ENCODE measurements at places on chromosomes 3 and 15. TPM values are rescaled to one million over a fixed set of nuclear protein-coding genes. Genes with fewer than 3 reads are reported as not detected.

Gene RAP2B
- 13.1 TPM for polyA plus RNA-seq

Gene DOCK3
- 0.23 TPM for polyA plus RNA-seq

Gene MESP1
- 0.48 TPM for polyA plus RNA-seq

Gene MESP2
- polyA plus RNA-seq, result not detected

Gene ATP13A5
- not detected for polyA plus RNA-seq

Gene SRPRB
- 99.4 TPM for polyA plus RNA-seq

Gene BFSP2
- not detected for polyA plus RNA-seq

Gene LOXL1
- 396 TPM for polyA plus RNA-seq

GRCh38 chr15:92454555-92455105, 60.9 kb downstream of the ST8SIA2 start:
- no peak for DNase-seq
- H3K36me3 ChIP-seq, result no peaks in the 10 kb centered on the region
- H3K4me3 ChIP-seq, result no peak overlapping the region
- peaks cover 5% of the 10 kb centered on the region for H3K27me3 ChIP-seq
- peaks cover 10% of the 10 kb centered on the region for H3K4me1 ChIP-seq
- no peak overlapping the region for H3K27ac ChIP-seq

DNA sequence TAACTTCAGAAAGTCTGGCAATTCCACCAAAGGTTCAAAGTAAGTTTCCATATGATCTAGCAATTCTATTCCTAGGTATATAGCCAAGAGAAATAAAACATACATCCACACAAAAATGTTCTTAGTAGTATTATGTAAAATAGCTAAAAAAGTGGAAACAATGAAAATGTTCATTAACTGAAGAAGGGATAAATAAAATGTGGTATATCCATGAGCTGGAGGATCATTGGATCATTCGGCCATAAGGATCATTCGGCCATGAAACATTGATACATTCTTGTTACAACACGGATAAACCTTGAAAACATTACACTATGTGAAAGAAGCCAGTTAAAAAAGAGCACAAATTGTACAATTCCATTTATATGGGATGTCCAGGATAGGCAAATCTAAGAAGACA, 2.4 kb downstream of the KPNA4 start:
- H3K4me1 ChIP-seq, result peaks cover 63% of the 10 kb centered on the region
- H3K27ac ChIP-seq, result no peak overlapping the region
- H3K27me3 ChIP-seq, result no peaks in the 10 kb centered on the region
- no peak for DNase-seq
- no peaks in the 10 kb centered on the region for H3K36me3 ChIP-seq

- H3K4me1 ChIP-seq, result peaks cover 98% of the 10 kb centered on the region
- no peaks in the 10 kb centered on the region for H3K27me3 ChIP-seq
- H3K4me3 ChIP-seq, result peak overlapping the region; percentile 45
- peaks cover 62% of the 10 kb centered on the region for H3K36me3 ChIP-seq
- DNase-seq, result peak; percentile 0
- H3K27ac ChIP-seq, result peak overlapping the region; percentile 100
Measured at GRCh38 chr15:60384526-60385126, 13.2 kb downstream of the ANXA2 start.

- DNase-seq, result no peak
- no peak overlapping the region for H3K27ac ChIP-seq
- H3K4me1 ChIP-seq, result no peaks in the 10 kb centered on the region
- H3K36me3 ChIP-seq, result no peaks in the 10 kb centered on the region
Measured at GRCh38 chr3:168476360-168476980, 380.7 kb upstream of the GOLIM4 start.

DNA sequence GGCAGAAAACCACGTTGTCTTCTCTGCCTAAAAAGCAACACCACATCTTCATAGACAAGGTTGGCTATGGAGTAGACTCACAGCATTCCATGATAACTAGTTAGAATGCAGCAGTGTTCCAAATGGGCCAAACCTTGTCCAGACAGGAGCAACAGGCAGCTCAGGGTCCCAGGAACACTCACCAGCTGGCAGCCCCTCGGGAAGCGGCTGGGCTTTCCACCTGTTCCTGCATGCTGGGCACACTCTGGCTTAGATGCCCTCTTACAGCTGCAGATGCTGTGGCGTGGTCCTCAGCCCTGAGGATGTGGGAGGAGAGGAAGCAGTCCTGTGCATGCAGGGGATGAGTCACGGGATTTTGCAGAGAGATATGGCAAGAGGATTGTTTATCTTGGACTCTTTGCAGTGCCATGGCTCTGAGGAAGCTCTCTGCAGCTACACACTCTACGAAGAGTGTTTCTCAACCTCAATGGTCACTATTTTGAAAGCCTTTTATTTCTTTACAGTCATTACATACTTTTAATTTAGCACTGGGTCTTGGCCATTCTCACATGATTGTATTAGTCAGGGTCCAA, 11.3 kb downstream of the NRROS start:
- peaks cover 7% of the 10 kb centered on the region for H3K4me1 ChIP-seq
- H3K27ac ChIP-seq, result peak overlapping the region; percentile 80
- H3K4me3 ChIP-seq, result no peak overlapping the region
- DNase-seq, result peak; percentile 99
- no peaks in the 10 kb centered on the region for H3K36me3 ChIP-seq

DNA sequence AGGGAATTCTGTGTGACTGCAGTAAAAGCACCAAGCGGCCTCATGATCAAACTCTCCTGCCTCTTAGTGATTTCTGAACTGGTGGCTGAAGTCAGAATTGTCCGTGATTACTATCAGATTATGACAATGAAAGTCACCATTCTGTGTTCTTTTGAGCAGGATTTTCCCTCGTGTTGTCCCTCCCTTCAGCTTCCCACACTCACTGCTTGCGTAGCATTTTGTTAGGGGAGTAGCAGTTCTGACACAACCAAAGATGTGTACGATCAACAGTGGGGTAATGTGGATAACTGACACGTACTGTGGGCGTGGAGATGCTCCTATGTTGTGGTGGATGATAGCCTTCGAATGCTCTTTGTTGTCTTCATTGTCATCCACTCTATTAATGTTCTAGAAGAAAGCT, 67.8 kb upstream of the ICE2 start:
- H3K27ac ChIP-seq, result no peak overlapping the region
- H3K4me3 ChIP-seq, result no peak overlapping the region
- H3K36me3 ChIP-seq, result no peaks in the 10 kb centered on the region
- H3K4me1 ChIP-seq, result no peaks in the 10 kb centered on the region
- H3K27me3 ChIP-seq, result no peaks in the 10 kb centered on the region

GRCh38 chr3:184377374-184377773, 633 bp downstream of the THPO start:
- peaks cover 29% of the 10 kb centered on the region for H3K27me3 ChIP-seq
- H3K27ac ChIP-seq, result no peak overlapping the region
- H3K36me3 ChIP-seq, result no peaks in the 10 kb centered on the region
- no peak for DNase-seq
- H3K4me1 ChIP-seq, result peaks cover 8% of the 10 kb centered on the region

DNA sequence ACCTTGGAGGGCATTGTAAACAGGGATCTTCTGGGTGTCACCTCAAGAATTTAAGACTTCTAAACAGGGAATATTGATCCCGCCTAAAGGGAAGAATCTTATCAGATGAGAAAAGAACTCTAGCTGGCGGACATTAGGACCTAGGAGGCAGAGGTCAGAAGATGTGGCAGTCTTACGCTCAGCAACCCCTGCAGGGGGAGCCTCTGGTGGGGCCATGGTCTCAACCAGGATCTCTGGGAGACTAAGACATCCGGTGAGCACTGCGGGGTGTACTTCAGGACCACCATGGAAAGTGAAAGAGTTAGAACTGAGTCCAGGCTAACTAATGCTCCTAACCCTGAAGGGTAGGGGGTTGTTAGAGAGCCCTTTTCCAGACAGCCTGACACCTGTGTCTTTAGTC, 295.2 kb downstream of the VGLL3 start:
- H3K27me3 ChIP-seq, result no peaks in the 10 kb centered on the region
- DNase-seq, result no peak
- H3K27ac ChIP-seq, result no peak overlapping the region
- no peaks in the 10 kb centered on the region for H3K4me1 ChIP-seq
- H3K4me3 ChIP-seq, result no peak overlapping the region

- DNase-seq, result peak; percentile 86
- H3K27me3 ChIP-seq, result no peaks in the 10 kb centered on the region
- H3K27ac ChIP-seq, result peak overlapping the region; percentile 34
- H3K4me3 ChIP-seq, result no peak overlapping the region
Measured at GRCh38 chr3:101963902-101964362, 114.6 kb downstream of the NFKBIZ start.

DNA sequence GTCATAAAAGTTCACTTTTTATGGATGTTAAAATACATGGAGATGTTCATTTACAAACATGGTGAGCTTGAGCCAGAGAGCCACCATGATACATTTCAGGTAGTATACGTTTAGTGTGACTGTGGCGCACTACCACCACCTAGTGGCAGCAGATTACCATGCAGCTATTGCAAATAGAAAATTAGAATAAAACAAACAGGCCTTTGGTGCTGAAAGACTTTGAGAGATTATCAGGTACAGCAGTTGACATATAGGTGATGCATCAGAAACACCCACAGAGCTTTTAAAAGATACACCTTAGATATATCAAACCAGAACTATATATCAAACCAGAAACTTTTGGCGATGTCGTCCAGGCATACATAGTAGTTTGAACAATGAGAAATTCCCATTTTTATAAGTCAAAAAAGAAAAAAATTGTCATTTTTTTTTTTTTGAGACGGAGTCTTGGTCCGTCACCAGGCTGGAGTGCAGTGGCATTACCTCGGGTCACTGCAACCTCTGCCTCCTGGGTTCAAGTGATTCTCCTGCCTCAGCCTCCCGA, 42.0 kb upstream of the ICE2 start:
- peaks cover 33% of the 10 kb centered on the region for H3K4me1 ChIP-seq
- no peak overlapping the region for H3K4me3 ChIP-seq
- peak overlapping the region; percentile 44 for H3K27ac ChIP-seq
- DNase-seq, result peak; percentile 66

DNA sequence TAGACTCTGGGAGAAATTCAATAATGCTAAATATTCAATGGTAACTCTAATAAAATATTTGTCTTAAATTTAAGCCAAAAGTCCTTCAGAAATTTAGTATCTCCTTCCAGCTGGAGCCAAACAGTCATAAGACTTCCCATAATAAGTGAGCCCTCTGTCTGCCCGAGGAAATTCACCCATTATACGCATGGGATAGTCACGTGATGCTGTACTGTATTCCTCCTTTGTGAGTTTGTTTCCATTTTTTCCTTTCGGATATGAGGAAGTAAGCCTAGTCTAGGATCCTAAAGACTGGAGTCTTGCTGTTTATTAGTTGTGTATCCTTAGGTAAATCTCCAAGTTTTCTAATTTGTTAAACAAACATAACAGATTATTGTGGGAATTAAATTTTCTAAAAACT, 110.4 kb upstream of the PLAAT1 start:
- no peaks in the 10 kb centered on the region for H3K36me3 ChIP-seq
- H3K27ac ChIP-seq, result no peak overlapping the region
- no peak overlapping the region for H3K4me3 ChIP-seq
- no peak for DNase-seq
- 0 out of 2 replicates have a peak, but pooled peaks cover 6% of the 10 kb centered on the region for H3K27me3 ChIP-seq
- H3K4me1 ChIP-seq, result no peaks in the 10 kb centered on the region

DNA sequence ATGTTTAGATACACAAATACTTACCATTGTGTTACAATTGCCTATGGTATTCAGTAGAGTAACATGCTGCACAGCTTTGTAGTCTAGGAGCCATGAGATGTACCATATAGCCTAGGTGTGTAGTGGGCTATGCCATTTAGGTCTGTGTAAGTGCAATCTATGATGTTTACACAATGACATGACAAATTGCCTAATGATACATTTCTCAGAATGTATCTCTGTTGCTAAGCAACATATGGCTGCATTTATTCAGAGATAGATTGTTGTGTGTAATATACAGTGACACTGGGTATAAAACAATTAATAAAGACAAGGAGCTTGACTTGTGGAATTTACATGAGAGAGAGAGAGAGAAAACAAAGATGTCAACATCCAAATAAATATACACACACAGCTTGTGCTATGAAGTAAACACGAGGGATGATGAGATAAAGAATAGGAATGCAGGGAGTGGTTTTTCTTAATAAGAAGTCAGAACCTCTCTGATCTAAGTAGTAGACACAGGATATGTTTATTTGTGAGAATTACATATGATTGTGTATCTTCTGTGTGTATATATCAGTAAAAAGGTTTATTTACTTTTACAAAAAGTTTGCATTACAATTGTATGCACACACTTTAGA, 110.0 kb downstream of the KCNAB1 start:
- no peaks in the 10 kb centered on the region for H3K4me1 ChIP-seq
- H3K4me3 ChIP-seq, result no peak overlapping the region
- no peaks in the 10 kb centered on the region for H3K27me3 ChIP-seq

DNA sequence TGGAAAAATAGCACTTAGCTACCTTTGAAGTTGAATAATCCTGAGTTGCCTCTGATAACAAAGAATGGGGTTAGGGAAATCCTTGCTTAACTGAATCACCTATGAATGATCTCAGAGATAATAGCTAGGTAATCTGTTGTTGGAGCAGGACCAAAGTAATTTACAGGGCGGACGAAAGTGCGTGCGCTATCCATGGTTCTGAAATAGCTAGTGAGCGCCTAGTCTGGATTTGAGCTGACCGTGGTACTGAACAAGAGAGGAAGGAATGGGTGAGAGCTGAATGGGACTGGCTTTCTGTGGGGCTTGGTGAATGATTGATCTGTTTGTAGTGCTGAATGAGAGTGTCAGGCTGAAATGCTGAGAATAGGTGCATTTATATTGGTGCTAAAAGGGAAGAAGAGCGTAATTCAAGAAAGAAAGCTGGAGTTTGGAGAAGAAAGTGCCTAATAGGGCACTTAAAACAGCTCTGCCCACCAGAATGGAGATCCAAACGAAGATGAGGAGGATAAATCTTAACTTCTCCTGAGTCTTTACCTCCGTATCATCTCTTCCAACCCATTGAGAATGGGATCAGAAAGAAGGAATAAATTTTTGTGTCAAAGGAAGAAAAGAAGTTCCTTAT, 10.1 kb downstream of the SCN10A start:
- H3K36me3 ChIP-seq, result no peaks in the 10 kb centered on the region
- no peak overlapping the region for H3K27ac ChIP-seq
- peak; percentile 80 for DNase-seq
- no peaks in the 10 kb centered on the region for H3K4me1 ChIP-seq
- H3K4me3 ChIP-seq, result no peak overlapping the region
- no peaks in the 10 kb centered on the region for H3K27me3 ChIP-seq

- no peaks in the 10 kb centered on the region for H3K4me1 ChIP-seq
- H3K27ac ChIP-seq, result no peak overlapping the region
- DNase-seq, result no peak
Measured at GRCh38 chr3:18902081-18902793, 246.1 kb upstream of the KCNH8 start.

DNA sequence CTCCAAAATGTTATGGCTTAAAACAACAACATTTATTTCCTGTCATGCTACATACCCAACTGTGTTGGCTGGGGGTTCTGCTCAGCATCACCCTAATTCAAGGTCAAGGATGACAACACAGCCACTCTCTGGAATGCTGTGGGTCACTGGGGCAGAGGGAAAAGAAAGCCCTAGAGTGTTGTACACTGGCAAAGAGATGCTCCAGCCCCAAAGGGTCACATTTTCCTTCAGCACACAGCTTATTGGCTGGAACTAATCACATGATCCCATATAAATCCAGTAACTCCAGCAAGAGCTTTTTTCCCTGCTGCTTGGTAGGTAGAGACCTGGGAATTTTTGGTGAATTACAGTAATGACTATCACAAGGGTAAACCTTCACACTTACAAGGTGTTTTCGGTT, 1041.4 kb downstream of the NTRK3 start:
- DNase-seq, result no peak
- H3K27me3 ChIP-seq, result no peaks in the 10 kb centered on the region
- H3K27ac ChIP-seq, result no peak overlapping the region
- H3K4me3 ChIP-seq, result no peak overlapping the region

- H3K4me3 ChIP-seq, result no peak overlapping the region
- DNase-seq, result no peak
- no peaks in the 10 kb centered on the region for H3K4me1 ChIP-seq
- H3K27ac ChIP-seq, result no peak overlapping the region
- H3K27me3 ChIP-seq, result no peaks in the 10 kb centered on the region
- no peaks in the 10 kb centered on the region for H3K36me3 ChIP-seq
Measured at GRCh38 chr15:92602267-92602593, 53.3 kb downstream of the FAM174B start.

Measured in GM23248 (cell line).